Stimulated activated CD4-positive, alpha-beta T cell treated with anti-CD3 and anti-CD28 coated beads, Interleukin-2, amount 100 ng/mL, for 48 hours (primary cell): ENCODE measurements at places on chromosomes 11 and 22.

- no peak for DNase-seq
Observed at GRCh38 chr11:11296434-11296833, 56.6 kb downstream of the CSNK2A3 start.

- DNase-seq: no peak
Observed at GRCh38 chr11:64757549-64758329, 2.0 kb downstream of the PYGM start.

- no peak for DNase-seq
Observed at GRCh38 chr11:59358020-59358419, 675 bp upstream of the OR5AN1 start.

- DNase-seq: no peak
Observed at GRCh38 chr11:73273222-73273895, 1.2 kb downstream of the P2RY6 start.

DNA sequence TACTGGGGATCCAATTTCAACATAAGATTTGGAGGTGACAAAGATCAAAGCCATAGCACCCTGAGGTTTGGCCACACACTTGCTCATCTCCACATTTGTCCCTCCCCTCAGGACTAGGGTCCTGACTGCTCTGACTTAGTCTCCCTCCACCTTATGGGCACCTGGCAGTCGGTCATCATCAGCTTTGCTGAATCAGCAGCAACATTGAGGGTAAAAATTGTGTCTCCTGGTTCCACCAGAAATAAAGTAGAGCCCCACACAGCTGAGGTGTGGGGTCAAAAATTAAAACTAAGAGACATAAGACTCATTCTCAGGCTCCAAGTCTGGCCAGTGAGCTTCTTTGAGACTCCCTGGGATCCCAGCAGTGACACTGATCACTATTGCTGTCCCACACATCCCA, 56.2 kb downstream of the GGTLC2 start:
- DNase-seq: no peak
